ENCODE measurements at places on chromosomes 4 and X.

- DNase-seq, result no peak
Observed at GRCh38 chr4:100907465-100908454, 389.9 kb upstream of the EMCN start.

GRCh38 chr4:2914256-2915126 is 48.7 kb downstream of the NOP14 start:
- no peak for DNase-seq

- no peak for DNase-seq
Observed at GRCh38 chrX:81304563-81304962, 102.7 kb downstream of the SH3BGRL start.

DNA sequence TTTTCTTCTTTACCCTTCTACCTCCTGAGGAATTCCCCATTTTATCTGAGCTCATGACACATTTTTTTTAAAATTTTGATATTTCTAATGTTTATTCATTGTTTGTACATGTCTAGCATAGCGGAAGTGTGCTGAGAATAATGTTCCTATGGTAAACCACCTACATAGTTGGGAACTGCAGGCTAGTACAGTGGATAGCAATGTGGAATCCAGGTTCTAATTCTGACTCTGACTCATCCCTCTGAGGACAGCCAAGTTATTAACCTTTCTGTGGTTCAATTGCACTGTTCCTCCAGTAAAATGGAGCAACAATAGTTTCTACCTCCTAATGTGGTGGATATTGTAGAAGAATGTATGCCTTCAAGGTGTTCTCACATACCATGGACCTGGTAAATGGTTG is 20.6 kb upstream of the APELA start:
- DNase-seq, result no peak

DNA sequence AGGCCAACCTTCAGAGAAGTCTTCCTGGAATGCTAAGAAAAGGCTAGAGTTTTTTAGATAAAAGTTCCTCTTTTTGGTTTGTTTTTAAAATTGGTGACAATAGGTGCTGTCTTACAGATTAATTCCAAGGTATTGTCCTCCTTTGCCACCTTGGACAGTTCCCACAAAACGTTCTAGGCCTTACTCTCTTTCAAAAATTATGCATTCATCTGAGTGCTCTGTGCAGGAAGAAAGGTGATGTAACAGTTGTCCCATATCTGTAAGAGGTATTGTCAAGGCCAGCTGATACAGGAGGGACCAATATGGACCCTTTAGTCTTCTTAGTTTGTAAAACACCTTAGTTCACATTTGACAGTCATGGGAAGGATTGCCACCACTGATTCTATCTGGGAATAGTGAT is 15.9 kb upstream of the CXCL5 start:
- no peak for DNase-seq

DNA sequence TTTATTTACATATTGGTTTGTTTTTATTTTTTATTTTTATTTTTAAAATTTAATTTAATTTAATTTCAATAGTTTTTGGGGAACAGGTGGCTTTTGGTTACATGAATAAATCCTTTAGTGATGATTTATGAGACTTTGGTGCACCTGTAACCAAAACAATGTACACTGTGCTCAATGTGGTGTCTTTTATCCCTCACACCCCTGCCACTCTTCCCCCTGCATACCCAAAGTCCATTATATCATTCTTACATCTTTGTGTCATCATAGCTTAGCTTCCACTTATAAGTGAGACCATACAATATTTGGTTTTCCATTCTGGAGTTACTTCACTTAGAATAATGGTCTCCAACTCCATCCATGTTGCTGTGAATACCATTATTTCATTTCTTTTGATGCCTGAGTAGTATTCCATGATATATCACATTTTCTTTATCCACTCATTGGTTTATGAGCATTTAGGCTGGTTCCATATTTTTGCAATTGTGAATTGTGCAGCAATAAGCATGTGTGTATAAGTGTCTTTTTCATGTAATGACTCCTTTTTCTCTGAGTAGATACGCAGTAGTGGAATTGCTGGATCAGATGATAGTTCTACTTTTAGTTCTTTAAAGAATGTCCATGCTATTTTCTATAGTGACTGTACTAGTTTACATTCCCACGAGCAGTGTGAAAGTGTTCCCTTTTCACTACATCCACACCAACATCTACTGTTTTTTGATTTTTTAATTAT is 157.1 kb downstream of the CPXCR1 start:
- DNase-seq, result no peak

- no peak for DNase-seq
Observed at GRCh38 chr4:40662962-40663604, 33.4 kb upstream of the RBM47 start.

- DNase-seq, result no peak
Observed at GRCh38 chr4:42579903-42580302, 77.0 kb downstream of the ATP8A1 start.

GRCh38 chrX:57156397-57157049 is 19.3 kb upstream of the SPIN2A start:
- no peak for DNase-seq

DNA sequence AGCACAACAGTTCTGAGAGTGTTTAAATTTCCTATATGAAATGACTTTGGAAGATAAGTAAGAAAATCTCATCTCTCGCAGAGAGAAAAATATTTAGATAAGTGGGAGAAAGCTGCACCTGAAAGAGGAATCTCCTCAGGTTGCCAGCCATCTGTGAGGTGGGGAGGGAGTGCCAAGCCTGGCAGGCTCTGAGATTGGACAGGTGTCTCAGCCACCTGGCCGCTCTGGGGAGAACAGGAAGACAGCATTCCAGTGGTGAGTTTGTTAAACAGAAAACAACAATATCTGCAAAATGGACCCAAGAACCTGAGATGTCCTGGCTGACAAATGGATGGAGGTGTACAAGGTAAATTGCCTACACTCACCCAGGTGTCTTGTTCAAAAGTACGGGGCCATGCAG is 31.3 kb downstream of the EMCN start:
- DNase-seq, result no peak

GRCh38 chr4:162116095-162116779 is 47.6 kb downstream of the FSTL5 start:
- DNase-seq, result no peak

DNA sequence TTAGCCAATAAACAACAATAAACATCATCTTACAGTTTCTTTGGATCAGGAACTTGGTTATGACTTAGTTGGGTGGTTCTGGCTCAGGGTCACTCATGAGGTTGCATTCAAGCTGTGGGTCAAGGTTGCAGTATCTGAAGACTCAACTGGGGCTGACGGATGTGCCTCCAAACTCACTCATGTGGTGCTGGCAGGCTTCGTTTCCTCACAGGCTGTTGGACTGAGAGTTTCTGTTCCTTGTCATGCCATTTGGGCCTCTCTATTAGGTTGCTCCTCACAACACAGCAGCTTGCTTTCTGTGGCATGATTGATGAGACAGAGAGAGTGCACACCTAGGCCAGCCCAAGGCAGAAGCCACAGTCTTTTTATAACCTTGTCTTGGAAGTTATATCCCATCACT is 20.7 kb downstream of the FRMPD3 start:
- no peak for DNase-seq

- DNase-seq, result no peak
Observed at GRCh38 chr4:48899950-48900349, 6.6 kb downstream of the OCIAD2 start.

GRCh38 chr4:156109943-156110900 is 156.6 kb upstream of the CTSO start:
- no peak for DNase-seq

DNA sequence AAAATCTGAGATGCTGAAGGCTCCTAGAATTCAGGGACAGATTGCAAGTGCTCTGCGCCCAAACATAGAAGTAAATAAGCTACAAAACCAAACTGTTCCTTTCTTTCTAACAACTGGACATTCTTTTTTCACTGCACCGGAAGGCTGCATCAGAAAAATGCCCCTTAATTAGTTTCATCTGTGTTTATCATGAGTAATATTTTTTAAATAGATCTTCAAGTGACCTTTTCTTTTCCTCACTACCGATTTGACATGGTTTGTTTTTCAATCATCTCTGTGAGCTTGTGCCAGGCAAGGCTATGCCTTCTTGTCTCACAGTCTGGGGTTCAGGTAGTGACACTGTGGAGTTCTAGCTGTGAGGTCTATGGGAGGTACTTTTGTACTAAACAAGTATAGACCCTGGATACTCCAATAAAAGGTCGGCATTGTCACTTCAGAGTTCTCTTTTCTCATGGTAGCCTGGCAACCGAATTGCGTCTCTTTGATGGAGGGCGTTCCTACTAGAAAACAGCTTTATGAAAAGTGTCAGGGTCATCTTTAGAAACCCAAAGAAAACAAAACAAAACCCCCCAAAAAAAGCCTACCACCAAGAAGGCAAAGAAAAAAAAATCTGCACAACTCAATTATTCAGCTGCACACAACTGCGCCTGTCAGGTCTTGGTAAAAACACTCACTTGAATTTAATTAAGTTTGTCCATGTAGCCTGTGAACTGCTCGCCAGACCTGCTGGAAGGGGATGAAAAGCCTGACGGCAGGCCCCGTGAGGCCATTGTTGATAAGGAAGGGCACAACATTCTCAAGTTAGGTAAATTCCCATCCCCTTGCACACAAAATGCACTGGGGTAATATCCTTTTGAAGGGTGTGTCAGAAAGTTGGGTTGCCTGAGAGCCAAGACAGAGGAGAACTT is 22.8 kb upstream of the ADAMTS3 start:
- DNase-seq, result no peak

DNA sequence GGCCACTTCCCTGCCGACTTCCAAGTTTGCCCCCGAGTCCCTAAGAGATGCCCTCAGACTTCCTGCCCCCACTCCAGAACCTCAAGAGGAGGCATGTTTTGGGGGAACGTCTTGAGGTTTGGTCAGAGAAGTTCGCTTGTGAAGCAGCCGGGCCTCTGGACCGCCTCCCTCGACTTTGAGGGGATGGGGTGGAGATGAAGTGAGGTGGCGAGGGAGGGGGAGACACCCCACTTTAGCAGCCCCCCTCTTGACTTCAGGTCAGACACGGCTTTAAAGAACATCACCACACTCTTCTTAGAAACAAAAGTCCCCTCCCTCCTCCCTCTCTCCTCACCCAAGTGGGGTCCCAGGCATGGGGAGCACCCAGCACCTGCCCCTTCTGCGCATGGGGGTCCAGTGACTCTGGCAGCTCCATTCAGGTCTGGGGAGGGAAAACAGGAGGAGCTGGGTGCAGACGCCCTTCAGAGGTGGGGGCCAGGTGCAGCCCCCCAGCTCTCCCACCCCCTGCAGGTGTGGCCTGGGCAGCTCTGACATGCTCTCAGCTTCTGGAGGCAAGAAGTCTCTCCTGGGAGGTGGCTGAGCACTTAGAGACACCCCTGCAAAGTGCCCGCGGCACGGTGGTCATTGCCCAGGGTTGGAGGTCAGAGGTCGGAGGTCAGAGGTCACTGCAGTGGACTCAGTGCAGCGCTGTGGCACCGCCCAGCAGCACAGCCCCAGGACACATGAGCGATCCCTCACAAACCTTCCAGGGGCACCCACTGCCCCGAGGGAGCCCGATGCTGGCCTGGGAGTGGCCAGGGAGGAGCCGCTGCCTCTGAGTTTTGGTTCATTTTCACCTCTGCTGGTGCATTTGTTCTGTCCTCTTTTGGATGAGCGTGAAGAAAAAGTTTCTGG is 108.8 kb downstream of the CPZ start:
- DNase-seq, result no peak

GRCh38 chrX:9942086-9942485 is 25.1 kb upstream of the CLDN34 start:
- peak; percentile 9 for DNase-seq

DNA sequence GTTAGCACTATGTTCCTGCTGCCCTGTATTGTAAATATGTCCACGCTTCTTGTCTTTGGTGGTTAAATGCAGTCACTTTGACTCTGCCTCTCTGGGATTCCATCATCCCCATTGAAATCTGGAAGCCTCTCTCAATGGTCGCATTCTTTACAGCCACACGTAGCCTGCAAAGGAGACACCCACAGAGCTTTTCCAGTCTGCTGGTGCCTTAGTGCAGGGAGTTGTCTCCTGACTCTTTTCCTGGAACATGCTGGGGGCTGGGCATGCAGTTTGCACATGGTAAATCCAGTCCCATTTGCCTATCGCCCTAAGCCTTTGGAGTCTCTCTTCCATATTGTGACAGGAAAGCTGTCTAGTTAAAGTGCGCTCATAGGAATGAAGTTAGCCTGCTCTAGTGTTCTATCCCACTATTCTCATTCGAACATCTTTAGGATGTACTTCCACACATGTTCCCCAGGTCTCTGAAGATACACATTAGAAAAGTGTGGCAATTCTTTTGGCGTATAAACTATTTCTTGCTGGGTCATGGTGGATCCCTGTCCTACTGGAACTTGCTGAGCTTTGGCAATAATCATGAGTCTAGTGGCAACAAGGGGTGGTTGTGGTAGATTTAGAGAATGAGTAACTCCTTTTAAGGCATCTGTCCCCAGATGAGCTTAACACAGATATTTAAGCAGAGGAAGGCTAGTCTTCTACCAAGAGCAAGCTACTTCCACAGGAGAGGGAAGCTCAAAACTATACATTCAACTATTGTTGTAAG is 33.7 kb downstream of the COQ2 start:
- no peak for DNase-seq

DNA sequence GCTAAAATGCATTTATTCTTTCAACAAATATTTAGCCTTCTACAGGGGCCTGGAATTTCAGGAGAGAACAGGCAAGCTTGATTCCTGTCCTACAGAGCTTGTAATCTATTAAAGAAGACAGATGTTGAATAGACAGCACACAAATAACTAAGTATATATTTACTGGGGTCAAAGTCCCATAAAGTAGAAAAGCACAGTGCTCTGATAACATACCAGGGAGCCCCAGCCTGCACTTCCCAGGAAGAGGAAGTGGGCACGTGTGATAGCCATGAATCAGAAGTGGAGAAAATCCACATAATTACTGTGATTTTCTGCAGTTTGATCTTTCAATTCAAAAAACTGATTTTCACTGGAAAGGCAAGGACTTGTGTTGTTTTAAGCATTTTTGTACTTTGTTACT is 129.1 kb downstream of the EGF start:
- DNase-seq, result no peak

- no peak for DNase-seq
Observed at GRCh38 chr4:80918004-80918403, 112.5 kb upstream of the BMP3 start.

GRCh38 chr4:40581254-40582140 is 48.2 kb downstream of the RBM47 start:
- no peak for DNase-seq

GRCh38 chrX:43505769-43506168 is 150.3 kb upstream of the MAOA start:
- DNase-seq, result no peak

GRCh38 chrX:140502491-140503237 is 2.2 kb downstream of the SOX3 start:
- no peak for DNase-seq

GRCh38 chr4:52869196-52869595 is 7.1 kb downstream of the RASL11B start:
- no peak for DNase-seq

- no peak for DNase-seq
Observed at GRCh38 chr4:4735870-4736269, 123.6 kb upstream of the MSX1 start.

DNA sequence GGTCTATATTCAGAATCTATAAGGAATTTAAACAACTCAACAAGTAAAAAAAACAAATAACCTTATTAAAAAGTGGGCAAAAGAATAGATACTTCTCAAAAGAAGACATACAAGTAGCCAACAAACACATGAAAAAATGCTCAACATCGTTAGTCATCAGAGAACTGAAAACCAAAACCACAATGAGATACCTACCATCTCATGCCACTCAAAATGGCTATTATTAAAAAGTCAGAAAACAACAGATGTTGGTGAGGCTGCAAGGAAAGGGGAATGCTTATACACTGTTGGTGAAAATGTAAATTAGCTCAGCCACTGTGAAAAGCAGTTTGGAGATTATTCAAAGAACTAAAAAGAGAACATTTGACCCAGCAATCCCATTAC is 201.6 kb downstream of the QDPR start:
- no peak for DNase-seq

- DNase-seq, result no peak
Observed at GRCh38 chrX:149607699-149608098, 12.6 kb upstream of the HSFX2 start.
